ENCODE measurements at places on chromosomes 1 and 21.

- DNase-seq: no peak
Measured at GRCh38 chr1:241837901-241838300, 10.1 kb upstream of the EXO1 start.

GRCh38 chr1:48030696-48031365 is 33.6 kb upstream of the TRABD2B start:
- no peak for DNase-seq

DNA sequence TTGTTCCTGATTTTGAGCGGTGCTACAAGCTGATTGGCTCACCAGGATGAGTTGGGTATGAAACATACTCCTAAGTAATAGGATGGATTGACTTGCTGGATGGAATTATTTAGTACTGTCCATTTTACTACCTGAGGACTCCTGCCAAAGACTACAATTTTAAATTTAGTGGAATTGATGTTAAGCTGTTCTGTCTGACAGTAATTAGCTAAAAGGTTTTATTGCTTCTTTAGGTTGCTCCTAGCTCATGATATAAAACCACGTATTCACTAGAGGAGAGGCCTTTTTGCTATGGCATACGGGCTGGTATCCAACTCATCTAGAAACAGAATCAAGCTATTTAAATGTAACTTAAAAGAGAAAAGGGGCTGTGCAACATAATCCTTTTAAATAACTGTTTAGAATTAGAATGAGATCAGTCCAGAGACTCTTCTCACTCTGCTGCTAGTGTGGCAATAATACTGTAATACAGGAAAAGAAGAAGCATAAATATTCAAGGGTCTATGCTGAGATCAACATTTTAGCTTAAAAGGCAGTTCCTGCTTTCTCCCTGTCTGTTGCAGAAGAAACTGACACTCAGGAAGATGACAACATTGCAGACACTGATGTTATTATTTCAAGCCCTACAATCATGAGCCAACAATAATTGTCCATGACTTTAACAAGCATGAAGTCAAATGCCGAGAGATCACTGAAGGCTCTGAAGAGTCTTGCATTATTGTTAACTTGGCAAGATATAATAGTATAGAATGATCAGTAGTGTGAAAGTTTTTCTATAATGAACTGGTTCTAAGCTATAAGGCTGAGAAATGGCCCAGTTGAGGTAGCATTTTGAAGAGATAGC is 258.7 kb upstream of the ADGRL4 start:
- no peak for DNase-seq

- DNase-seq: no peak
Measured at GRCh38 chr1:51301844-51302162, 28.6 kb downstream of the TTC39A start.

- DNase-seq: no peak
Measured at GRCh38 chr1:186479162-186479561, 18.2 kb upstream of the PDC start.

- no peak for DNase-seq
Measured at GRCh38 chr1:54364995-54365394, 41.2 kb downstream of the SSBP3 start.

DNA sequence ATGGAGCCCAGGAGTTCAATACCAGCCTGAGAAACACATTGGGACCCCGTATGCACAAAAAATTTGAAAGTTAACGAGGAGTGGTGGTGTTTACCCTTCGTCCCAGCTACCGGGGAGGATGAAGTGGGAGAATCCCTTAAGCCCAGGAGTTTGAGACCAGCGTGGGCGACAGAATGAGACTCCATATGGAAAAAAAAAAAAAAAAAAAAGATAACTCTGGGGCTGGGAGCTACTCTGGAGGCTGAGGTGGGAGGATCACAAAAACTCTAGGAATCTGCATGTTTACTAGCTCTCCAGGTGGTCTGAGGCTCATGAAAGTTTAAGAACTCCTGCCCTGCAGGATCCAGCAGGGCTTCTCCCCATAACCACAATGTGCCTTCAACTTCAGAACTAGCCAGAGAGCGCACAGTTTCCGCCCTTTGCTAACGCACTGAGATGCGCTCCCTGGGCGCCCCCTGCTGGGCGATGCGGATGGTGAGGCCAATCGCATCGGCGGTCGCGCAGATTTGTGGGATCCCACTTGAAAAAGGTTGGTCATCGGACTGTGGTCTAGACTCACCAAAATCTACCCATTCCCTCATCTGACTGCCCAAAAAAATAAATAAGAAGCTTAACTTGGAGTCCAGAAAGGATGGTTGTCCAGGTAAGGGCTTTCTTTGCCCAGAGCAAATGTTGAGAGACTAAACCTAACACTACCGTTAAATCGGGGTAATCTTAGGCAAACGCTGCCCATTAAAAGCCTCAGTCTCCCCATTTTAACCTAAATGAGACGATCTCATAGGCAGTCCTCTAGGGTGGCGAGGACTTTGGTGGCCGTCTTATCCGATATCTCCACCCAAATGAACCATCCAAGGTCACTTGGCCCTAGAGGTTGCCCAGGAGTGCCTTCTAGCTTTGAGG is 8.8 kb downstream of the ZNF683 start:
- peak; percentile 69 for DNase-seq

DNA sequence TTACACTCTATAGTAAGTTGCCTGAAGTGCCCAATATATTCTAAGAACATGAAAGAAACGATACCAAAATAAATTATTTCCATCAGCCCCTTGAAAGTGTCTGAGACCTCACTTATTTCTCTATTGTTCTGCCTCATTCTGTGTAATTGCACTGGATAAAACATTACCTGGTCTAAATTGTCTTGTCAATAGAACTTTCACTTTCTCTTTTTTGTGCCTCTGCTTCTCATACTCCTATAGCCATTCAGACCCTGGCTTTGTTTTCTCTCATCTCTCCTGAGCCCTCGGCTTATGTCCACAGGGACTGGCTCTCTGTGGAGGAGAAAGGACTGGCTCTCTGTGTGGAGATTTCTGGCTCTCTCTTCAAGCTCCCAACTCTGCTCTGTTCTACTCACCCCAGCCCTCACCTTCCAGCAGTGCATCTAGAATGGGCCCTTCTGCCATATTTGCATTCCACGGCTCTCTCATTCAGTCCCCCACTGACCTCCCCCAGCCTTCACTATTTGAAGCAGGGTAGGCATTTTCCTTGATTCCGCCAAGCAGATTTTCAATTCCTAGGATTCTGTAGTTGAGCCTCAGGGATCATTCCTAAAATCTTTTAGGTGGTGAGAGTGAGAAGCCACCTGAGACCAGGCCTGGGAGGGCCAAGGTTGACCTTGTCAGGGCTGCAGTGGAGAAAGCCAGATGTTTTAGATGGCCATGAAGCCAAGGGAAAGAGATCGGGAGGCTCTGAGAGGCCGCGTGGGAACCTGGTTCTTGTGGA is 15.9 kb upstream of the GALNT2 start:
- no peak for DNase-seq

GRCh38 chr1:228515200-228515834 is 28.1 kb downstream of the RNF187 start:
- DNase-seq: no peak

DNA sequence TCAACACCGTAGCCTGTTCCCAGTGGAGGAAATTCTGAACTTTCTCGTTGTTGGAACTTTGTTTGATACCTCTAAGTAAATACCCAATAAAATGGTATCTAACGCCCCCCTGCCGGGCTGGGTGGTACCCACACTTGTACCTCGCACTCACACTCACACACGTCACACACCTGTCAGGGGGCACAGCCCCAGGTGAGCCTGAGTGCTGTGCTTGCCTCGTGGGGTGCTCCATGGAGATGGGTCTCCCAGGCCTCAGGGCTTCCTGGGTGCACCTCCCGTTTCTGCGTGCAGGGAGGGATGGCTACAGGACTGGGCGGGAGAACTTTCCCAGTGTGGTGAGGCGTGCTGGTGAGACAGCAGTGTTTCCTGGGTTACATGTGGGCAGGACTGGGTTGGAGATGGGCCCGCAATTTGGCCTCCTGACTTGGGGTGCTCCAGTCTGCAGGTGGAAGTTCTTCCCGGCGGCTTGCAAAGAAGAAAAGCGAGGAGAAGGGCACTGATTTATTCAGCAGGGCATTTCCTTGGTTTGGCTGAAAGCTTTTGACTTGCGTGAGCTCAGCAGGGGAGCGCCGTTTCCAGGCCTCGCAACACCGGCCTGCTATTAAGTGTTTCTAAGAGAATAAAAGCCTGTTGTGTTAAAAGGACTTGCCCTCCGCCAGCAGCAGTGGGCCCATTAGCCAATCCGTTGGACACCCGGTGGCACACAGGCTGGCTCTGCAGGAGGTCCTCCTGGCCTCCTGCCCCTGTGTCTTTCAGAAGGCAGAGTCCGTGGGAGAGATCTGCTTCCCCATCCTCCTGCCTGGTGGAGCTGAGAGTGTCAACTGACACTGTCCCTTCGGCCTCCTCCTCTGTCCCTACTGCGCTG is 79.7 kb downstream of the KIF26B start:
- DNase-seq: peak; percentile 51

DNA sequence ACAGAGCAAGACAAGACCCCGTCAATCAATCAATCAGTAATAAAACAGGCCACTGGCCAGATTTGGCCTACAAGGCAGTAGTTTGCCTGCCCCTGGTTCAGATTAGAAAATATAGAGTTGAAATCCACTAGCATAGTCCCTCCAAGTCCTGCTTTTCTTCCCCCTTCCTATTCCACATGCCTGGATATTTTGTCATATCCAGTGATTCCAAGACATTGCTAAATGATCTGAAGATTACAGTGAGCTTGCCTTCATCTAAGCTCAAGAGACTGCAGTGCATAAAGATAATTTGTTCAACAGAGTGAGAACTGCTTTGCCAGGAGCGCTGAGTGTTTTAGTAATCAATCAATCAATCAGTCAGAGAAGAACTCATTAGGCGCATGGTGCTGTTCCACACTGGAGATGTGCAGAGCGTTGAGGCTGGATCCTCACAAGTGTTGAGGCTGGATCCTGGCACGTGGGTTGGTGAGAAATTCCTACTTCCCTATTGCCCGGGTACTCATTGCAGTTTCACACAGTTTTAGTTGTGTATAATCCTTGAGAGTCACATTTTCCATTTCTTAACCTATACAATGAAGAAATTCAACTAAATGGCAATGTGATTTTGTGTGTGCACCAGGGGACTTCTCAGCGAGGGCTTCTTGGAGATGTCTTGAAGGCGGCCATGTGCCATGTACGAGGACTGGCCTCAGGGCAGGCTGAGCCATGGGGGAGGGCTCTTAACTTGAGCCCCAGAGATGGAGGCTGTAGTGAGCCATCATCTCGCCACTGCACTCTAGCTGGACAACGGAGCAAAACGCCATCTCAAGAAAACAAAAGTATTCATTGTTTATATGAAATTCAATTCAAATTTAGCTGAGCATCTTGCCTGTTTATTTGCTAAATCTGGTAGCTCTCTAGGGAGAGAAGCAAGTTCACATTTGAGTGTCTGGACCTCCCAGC is 76.3 kb downstream of the TOMM20 start:
- DNase-seq: no peak

GRCh38 chr1:54767526-54767925 is 3.2 kb upstream of the PARS2 start:
- no peak for DNase-seq

DNA sequence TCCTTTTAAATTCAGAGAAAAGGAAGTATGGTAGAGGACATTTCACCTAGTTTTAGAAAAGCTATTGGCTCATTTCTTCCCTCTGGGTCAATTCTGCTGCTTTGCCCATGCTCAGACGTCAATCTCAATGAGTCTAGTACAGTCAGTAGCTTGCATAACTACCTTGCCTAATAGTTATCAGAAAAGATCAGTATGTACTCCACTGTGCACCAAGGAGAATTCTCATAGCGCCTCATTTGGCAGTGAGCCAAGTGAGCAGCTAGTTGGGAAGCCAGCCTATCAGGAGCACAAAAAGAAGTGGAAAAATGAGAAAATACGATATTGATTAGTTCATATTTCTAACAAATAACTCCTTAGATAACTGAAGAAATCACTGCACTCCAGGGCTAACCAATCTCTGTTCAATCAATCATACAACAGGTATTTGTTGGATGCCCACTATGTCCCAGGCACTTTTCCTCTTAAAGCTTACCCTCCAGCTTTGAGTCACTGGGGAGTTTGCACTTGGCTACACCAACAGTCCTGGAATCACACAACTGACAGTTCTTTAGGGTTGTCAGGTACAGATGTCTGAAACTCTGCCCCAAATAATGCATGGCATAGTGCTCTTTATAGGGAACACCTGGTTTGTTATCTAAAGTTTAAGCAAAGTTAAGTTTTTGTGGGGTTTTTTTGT is 50.2 kb downstream of the PRDX6 start:
- peak; percentile 17 for DNase-seq

GRCh38 chr1:109521002-109521951 is 11.8 kb upstream of the AMIGO1 start:
- no peak for DNase-seq

DNA sequence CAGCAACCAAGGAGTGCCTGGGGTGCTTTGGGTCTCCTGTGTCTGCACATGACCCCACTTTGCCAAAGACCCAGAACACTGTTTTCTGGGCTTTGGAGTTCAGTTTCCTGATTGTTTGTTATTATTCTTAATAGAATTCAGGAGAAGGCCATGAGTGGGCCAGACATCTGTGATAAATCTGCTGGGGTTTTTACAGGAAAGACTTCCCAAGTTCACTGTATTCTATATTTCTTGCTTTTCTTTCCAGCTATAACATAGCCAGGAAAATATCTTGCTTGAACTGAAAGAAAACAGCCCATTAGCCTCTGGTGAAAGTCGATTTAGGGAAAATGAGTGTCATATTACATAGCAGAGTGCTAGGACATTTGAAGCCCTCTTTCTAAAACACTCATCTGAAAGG is 345.1 kb upstream of the USP24 start:
- no peak for DNase-seq

GRCh38 chr1:25657121-25657882 is 40.7 kb downstream of the MAN1C1 start:
- peak; percentile 60 for DNase-seq

GRCh38 chr1:106435269-106435668 is 621.2 kb upstream of the PRMT6 start:
- DNase-seq: no peak

DNA sequence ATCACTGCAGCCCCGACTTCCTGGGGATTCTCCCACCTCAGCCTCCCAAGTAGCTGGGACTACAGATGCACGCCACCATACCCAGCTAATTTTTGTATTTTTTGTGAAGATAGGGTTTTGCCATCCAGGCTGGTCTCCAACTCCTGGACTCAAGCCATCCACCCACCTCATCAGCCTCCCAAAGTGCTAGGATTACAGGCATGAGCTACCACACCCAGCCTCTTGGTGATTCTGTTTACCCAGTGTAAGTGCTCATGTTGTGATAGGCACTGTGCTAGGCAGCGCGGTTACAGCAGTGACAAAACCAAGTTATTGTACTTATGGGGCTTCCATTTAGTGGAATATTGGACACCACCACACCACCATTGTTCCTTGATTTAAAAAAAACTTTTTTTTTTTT is 9.7 kb upstream of the STX12 start:
- DNase-seq: no peak

DNA sequence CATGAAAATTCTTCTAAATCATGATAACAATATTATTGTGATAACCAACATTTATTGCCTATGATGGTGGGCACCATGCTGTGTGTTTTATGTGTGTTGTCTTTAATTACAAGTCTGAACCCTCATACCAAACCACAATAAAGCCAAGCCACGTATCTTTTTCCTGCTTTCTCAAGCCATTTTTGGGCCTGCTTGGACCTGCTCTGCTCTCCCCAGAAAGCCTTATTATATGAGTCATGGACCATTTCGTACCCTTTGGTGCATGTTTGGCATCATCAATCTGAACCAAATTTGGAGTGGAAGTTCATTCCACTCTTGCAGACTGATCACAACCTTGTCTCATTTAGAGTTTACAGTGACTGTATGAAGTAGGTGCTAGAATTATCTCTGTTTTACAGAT is 87.3 kb upstream of the CD53 start:
- no peak for DNase-seq
